ENCODE measurements at places on chromosomes 13 and 19. TPM values are rescaled to one million over a fixed set of nuclear protein-coding genes. Genes with fewer than 3 reads are reported as not detected.
A peak's percentile ranks its signal among the peaks of the same experiment; 100 is the strongest.

- H3K36me3 ChIP-seq: no peaks in the 10 kb centered on the region
- no peaks in the 10 kb centered on the region for H3K4me1 ChIP-seq
- H3K27ac ChIP-seq: no peak overlapping the region
- no peak overlapping the region for H3K4me3 ChIP-seq
Measured at GRCh38 chr13:111629457-111629856, 309.0 kb downstream of the TEX29 start.

- H3K27ac ChIP-seq: no peak overlapping the region
- no peak overlapping the region for H3K4me3 ChIP-seq
- H3K36me3 ChIP-seq: no peaks in the 10 kb centered on the region
Measured at GRCh38 chr13:41561170-41561569, 103.8 kb downstream of the RGCC start.

GRCh38 chr13:72552731-72553130, 174.7 kb downstream of the MZT1 start:
- H3K27me3 ChIP-seq: no peaks in the 10 kb centered on the region
- H3K4me3 ChIP-seq: no peak overlapping the region
- no peak overlapping the region for H3K27ac ChIP-seq
- no peaks in the 10 kb centered on the region for H3K36me3 ChIP-seq
- DNase-seq: no peak

DNA sequence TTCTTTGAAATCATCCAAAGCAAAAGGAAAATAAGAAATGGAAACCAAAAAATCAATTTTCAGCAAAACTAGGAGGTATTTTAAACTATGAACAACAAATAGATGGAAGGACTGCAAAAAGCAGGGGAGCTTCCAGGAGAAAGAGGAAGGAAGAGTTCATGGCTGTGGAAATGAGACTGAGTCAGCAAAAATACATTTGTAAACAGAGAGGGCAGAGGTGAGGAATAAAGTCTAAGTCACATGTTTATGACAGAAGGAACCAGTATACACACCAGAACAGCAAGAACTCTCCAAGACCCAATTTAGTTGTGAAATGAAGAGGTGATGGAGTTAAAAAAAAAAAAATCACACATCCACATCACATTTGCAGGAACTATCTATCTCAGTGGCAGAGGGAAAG, 69.6 kb downstream of the RNASEH2B start:
- DNase-seq: peak; percentile 67
- H3K4me3 ChIP-seq: no peak overlapping the region
- no peaks in the 10 kb centered on the region for H3K4me1 ChIP-seq
- peak overlapping the region; percentile 5 for H3K27ac ChIP-seq
- H3K27me3 ChIP-seq: no peaks in the 10 kb centered on the region

SIGLEC12 gene
- 5.1 TPM for polyA plus RNA-seq

LGALS4 gene
- polyA plus RNA-seq: 680 TPM
